ENCODE measurements at places on chromosomes 13 and 19. TPM values are rescaled to one million over a fixed set of nuclear protein-coding genes. Genes with fewer than 3 reads are reported as not detected.

DNA sequence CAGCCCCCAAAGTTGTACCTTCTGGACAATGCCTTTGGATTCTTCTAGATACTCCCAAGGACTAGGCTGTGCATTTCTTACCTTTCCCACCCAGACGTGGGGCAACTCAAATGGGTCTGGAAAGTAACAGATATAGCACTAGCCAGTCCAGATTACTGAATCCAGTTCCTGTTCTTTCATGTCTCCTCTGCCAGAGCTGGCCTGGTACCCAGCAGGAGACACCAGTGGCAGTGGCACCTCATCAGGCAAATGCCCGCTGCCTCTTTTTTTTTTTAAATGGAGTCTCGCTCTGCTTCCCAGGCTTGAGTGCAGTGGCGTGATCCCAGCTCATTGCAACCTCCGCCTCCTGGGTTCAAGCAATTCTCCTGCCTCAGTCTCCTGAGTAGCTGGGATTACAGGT is 43.2 kb downstream of the N4BP2L2 start:
- DNase-seq: no peak

- DNase-seq: no peak
Measured at GRCh38 chr13:76336889-76337844, 549.0 kb downstream of the KCTD12 start.

DNA sequence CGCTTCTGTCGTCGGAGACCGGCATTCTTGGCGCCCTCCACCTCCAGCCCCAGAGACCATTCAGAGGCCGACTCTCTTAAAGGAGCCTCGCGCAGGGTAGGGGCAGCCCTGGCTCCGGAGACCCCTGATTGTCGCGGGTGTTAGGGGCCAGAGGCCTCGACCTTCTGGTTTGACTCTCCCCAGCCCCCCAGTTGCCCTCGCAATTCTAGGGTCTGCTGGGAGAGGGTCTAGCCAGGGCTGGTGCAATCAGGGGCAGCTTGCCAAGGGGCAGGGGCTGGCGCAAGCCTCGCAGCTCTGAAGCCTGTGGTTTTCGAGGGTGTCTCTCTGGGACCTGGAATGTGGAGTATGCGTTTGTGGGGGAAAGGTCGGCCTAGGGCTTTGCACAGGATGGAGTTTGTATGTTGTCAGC is 1.6 kb upstream of the SLC7A10 start:
- no peak for DNase-seq

GRCh38 chr13:75222031-75222430 is 259.9 kb downstream of the TBC1D4 start:
- no peak for DNase-seq

- no peak for DNase-seq
Measured at GRCh38 chr19:16791942-16792341, 37.3 kb upstream of the SIN3B start.

Gene ZNF837
- polyA plus RNA-seq: 1.4 TPM
